ENCODE measurements at places on chromosomes 4 and X.

GRCh38 chr4:180134091-180134866, 2108.9 kb upstream of the TENM3 start:
- no peak for DNase-seq

DNA sequence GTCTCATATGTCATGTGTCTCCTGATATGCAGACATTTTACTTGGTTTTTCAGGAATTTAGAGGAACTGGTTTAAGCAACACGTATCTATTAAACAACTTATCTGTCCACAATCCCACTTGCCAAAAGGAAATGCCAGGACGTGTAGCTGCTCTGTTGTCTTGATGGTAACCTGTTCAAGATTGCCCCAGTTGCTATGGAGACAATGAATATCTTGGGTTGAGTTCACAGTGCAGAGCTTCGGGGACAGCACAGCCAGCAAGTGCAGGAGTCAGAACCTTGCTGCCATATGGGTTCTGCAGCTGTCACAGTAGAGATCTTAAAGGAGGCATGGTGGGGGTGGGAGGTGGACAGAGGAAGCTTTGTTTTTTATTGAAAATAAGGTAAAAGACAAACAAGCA, 28.7 kb upstream of the FAM9B start:
- no peak for DNase-seq

- no peak for DNase-seq
These were observed 107.6 kb upstream of the CBR4 start for GRCh38 chr4:169117591-169118081.

GRCh38 chr4:7518871-7519637, 84.3 kb upstream of the PSAPL1 start:
- DNase-seq, result no peak

GRCh38 chrX:132821974-132822633, 136.3 kb downstream of the HS6ST2 start:
- DNase-seq, result no peak

- no peak for DNase-seq
These were observed 10.0 kb upstream of the CC2D2A start for GRCh38 chr4:15459706-15460105.

- no peak for DNase-seq
These were observed 10.8 kb downstream of the UNC5C start for GRCh38 chr4:95537863-95538488.

- no peak for DNase-seq
These were observed 53.2 kb downstream of the CPLX1 start for GRCh38 chr4:772776-773175.

- DNase-seq, result no peak
These were observed 6.2 kb downstream of the RAB40A start for GRCh38 chrX:103513067-103513466.

GRCh38 chr4:150256225-150256620, 178.0 kb downstream of the DCLK2 start:
- DNase-seq, result no peak

GRCh38 chr4:4575284-4576211, 33.7 kb upstream of the STX18 start:
- peak; percentile 74 for DNase-seq

DNA sequence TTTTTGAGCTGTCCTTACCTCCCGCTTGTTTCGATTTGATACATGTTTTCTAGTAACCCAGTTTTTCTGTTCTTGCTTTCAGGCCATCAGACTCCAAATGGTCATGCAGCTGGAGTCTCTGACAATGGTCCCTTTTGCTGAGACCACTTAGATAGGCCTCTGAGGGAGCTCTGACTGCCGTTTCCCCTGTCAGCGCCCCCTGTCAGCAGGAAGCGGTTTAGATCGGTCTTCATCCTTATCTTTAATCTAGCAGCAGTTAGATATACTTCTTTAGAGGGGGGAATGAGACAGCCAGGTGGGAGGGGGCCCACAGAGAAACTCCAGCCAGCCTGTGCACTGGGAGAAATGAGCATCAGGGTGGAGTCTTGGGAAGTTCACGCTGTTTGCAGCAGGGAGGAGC, 457.9 kb downstream of the GPAT3 start:
- no peak for DNase-seq

- DNase-seq, result no peak
These were observed 44.5 kb downstream of the BRWD3 start for GRCh38 chrX:80765220-80765625.

GRCh38 chr4:38095691-38096090, 135.5 kb downstream of the PTTG2 start:
- no peak for DNase-seq

GRCh38 chr4:138010639-138011038, 231.5 kb downstream of the SLC7A11 start:
- no peak for DNase-seq

GRCh38 chrX:72002875-72003274, 92.2 kb downstream of the NHSL2 start:
- DNase-seq, result no peak

DNA sequence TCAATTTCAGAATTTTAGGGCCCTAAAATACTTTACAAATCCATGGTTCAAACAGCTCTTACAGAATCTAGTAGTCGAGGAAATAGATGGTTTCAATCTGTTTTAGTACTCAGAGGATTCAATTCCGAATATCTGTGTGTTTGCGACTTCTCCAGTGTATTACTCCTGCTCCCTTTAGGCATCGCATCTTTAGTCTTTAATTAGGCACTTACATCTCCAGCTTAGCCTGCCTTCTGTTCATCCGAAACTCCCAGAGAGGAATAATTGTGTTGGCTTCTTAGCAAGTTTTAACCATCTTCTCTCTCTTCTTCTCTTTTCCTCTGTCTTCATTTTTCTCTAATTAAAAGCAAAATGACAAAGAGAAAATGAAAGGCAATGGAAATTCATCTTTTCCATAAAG, 1901.3 kb upstream of the TENM3 start:
- DNase-seq, result no peak

- DNase-seq, result no peak
These were observed 168.9 kb downstream of the CBR4 start for GRCh38 chr4:168841000-168841671.

GRCh38 chr4:77376788-77377460, 219.9 kb downstream of the CCNG2 start:
- DNase-seq, result no peak

DNA sequence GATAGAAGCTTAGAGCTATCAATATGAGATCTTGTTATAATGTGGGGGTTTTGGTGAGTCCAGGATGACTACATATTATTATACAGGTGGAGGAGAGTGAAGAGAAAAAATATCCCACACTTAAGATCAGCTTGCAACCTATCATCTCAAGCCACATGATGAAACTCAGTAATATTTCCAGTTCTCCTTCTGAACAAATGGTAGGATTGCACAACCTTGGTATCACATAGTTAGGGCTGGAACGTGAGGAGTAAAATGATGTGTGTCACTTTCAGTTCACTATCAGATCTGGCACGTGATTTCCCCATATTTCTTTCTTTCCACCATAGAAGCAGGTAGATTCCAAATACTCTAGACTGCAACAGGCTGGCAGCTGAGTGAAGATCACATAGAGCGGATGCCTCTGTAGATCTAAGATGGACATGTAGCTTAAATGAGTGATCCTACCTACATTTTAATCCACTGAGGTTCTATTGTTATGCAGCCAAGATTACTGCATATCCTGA, 150.6 kb upstream of the ANKRD50 start:
- DNase-seq, result no peak

GRCh38 chr4:22695029-22695428, 2.3 kb downstream of the GBA3 start:
- no peak for DNase-seq

DNA sequence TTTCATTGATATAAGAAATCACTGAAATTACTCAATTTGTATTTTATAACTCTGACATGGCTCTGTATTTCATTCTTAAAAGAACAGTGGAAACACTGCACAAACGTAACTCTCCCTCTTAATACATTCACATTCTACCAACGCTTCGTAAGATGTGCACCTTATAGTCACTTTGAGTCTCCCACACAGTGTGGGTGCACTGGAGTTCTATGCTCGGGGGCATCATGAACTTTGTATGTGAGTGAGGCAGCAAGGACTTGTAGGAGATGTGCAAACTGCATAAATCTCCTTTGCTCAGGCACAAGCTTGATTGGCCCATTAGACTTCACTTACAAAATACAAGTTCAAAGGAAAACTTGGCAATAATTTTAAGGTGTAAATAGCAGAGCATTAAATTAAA, 2385.0 kb upstream of the TENM3 start:
- no peak for DNase-seq

GRCh38 chr4:24243641-24244040, 340.7 kb downstream of the DHX15 start:
- DNase-seq, result no peak

GRCh38 chrX:154064637-154065435, 32.7 kb downstream of the MECP2 start:
- no peak for DNase-seq

GRCh38 chrX:37746951-37747350, 32.9 kb upstream of the CYBB start:
- DNase-seq, result no peak

- no peak for DNase-seq
These were observed 48.5 kb downstream of the HTT-AS start for GRCh38 chr4:3025881-3026280.

- no peak for DNase-seq
These were observed 174.5 kb upstream of the MAOA start for GRCh38 chrX:43481576-43481975.

- no peak for DNase-seq
These were observed 332.7 kb upstream of the IGFBP7 start for GRCh38 chr4:57442831-57443291.

DNA sequence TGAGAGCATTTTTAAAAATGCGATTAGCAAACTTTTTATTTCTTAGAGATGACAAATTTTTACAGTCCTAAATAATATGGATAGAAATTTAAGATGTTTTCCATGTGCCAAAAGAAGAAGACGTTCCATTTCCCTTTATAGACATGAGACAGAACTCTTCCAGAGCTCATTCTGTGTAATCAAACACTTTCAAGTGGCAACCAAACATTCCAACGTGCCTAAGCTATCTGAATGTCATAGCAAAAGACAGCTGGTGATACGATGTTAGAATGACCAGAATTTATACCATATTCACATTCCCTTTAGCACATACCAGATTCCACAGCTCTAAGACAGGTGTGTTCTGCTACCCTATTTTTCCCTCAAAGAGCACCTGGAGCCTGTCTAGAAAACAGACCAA, 133.2 kb downstream of the ENOX2 start:
- no peak for DNase-seq

GRCh38 chr4:1414831-1415680, 8.8 kb upstream of the NKX1-1 start:
- no peak for DNase-seq

- DNase-seq, result no peak
These were observed 149.8 kb upstream of the RASGEF1B start for GRCh38 chr4:81621490-81621889.
